GM20000 (cell line): ENCODE measurements at places on chromosomes 4 and X.

DNA sequence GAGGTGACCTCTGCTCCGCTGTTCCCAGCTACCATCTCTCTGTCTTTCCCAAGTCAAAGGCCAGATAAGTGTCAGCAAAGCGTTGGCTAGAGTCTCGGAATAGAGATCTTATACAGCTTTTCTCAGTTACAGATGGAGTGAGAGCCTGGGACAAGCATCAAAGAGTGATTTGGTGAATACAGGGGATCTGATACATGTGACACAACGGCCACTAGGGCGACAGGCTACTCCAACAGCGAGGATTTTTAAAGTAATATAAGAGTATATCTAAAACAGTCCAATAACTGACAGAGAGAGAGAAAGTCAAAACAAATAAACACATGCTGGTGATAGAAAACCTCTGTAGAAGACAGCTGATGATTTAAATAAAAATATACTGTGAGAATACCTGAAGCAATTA lies 433.1 kb upstream of the SMIM31 start:
- DNase-seq, result no peak

DNA sequence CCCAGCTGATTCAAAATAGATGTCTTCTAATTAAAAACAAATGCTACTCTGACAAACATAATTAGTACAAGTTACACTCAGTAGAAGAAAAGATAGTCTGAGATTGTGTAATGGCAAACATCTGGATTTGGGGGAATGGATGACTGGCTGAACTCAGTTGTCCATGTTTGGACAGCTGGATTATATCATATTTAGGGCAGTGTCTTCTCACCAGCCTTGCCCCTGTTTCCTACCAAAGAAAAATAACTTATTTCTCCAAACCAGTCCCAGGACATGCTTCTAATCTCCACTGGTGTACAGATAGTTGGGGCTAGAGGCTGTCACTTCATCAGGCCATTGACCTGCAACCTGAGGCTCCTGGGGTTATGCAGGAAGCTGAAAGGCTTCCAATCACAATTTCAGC lies 237.3 kb downstream of the USP46 start:
- DNase-seq, result no peak

DNA sequence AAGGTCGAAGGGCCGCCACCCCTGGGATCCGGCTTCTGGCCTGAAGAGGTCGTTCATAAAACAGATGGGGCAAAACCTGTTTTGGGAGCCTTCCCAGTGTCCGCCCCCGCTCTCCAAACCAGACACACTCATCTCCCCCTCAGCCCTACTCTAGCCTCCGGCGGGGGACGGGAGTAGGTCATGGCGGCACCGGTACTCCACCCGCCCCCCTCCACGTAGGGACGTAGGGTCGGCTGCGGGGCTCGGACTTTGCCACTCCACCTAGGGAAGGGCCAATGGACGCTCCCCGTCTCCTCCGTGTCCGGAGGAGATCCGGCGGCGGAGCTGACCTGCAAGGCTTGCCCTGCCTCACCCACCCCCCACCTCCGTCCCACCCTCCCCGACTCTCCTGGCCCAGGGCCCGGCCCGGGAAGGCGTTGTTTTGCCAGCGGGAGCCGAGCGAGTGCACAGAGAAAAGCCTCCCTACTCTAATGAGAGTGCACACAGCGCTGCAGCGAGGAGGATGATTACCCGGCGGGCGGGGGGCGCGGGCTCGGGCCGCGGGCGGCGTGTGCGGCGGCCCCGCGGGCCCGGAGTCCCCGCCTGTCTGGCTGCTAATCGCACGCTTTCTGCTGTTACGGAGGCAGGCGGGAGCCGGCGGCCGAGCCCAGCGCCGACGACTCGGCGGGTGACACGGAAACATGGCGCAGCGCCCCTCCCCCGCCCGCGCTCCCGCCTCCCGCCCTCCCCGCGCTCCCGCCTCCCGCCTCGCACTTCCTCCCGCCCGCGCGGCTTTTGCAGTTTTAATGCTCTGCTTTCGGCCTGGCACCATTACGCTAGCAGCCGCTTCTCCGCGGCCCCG lies 8.3 kb upstream of the BCOR start:
- DNase-seq, result peak; percentile 75

- DNase-seq, result peak; percentile 7
Measured at GRCh38 chrX:13937370-13938050, 92.2 kb downstream of the GEMIN8 start.

DNA sequence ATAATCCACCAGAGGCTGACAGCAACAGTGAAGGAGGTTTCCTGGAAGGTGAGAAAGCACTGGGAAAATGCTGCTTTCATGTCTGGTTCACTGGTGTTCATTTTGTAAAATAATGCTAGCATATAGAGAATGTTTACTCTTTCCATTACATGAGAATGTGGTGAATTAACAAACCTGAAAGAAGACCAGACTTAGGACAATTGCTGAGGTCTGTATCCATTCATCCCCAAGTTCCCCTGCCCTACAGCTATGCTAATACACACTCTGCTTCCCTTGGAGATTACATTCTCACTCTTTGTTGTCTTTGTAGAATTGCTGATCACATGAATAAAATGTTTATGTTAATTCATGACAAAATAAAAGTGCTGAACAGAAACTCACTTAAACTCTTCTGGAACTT lies 99.5 kb downstream of the ARHGAP6 start:
- DNase-seq, result no peak

DNA sequence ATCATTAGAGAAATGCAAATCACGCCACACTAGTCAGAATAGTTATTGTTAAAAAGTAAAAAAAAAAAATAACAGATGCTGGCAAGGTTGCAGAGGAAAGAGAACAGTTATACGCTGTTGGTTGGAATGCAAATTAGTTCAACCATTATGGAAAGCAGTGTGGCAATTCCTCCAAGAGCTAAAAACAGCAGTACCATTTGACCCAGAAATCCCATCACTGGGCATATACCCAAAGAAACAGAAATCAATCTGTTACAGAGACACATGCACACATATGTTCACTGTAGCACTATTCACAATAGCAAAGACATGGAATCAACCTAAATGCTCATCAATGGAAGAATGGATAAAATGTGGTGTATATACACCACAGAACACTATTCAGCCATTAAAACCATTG lies 388.7 kb upstream of the FMR1 start:
- no peak for DNase-seq

- no peak for DNase-seq
Measured at GRCh38 chr4:158333820-158334219, 123.5 kb downstream of the TMEM144 start.

DNA sequence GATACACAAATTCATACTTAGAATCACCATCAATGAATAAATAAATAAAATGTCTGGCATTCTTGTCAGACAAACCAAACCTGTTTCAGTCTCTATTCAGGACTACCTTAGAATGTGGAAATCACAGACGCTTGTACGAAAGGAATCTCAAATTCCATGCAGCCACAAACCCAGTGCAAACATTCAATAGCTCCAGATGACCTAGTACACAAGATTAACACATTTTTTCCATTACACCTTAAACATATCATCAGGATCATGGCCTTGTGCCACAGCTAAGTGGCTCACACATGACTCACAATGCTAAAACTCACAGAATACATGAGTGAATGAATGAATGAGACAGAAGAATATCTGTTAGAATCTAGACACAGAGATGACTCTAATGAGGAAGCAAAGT lies 134.2 kb downstream of the PWWP3B start:
- no peak for DNase-seq

- DNase-seq, result no peak
Measured at GRCh38 chr4:16492872-16493271, 266.6 kb upstream of the TAPT1 start.

GRCh38 chrX:40096395-40097091 lies 1.2 kb downstream of the BCOR start:
- peak; percentile 63 for DNase-seq

GRCh38 chrX:39922926-39923325 lies 174.8 kb downstream of the BCOR start:
- no peak for DNase-seq

- DNase-seq, result no peak
Measured at GRCh38 chrX:2632533-2633504, 58.3 kb upstream of the CD99 start.

- DNase-seq, result no peak
Measured at GRCh38 chr4:19748519-19749479, 502.9 kb upstream of the SLIT2 start.

DNA sequence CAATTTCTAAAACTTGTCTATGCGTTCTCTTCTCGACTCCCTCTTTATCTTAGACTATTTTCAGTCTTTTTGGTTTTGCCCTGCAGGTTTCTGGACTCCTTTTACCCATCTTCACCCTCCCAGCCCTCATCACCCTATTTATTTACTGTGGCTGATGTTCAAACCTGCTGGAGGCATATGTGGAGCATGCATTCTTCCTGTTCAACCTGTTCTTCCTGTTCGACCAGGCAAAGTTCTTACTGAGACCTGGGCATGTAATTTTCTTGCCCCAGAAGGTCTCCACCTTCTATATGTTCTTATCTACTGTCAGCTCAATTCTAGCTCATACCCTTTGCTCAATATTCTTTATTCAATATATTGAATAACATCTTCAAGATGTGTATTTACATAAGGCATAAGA lies 69.4 kb upstream of the AGA start:
- no peak for DNase-seq

DNA sequence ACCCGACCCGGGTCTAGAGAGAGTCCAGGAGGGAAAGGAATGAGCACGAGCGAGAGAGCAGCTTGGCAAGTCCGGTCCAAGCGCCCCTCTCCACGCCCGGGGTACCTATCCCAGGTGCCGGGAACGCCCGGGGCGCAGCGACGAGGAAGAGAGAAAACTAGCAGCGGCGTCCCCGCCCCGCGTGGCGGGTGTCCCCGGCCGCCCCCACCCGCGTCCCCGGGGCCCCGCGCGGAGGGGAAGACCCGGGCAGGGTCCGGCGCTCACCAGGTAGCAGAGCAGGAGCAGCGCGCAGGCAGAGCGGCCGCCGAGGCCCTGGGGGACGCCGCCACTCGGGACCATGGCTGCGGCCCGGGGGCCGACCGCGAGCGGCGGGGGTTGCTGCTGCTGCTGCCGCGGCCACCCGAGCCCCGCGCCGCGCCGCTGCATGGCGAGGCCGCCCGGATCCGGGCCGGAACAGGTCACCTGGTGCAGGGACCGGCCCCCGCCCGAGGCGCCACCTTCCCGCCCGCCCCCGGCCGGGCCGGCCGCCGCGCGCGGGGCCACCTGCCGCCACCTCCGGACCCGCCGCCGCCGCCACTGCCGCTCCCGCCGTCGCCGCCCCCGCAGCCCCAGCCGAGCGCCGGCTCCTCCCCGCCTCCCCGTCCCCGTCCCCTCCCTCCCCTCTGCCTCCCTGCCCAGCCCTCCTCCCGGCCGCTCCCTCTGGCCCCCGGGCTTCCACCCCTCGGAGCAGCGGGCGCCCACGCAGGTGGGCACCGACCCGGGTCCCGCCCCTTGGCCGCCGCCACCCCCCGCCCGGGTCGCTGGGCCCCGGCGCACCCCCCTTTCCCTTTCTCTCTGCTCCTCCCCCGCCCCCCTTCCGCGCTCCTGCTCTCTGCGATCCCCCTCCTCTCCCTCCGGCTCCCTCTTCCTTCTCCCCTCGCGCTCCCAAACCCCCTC lies at the start of gene SEL1L3:
Gene SEL1L3 (minus strand): TSS at position 578 of the 936 bp plus-strand sequence. CDS start 152 bp downstream, at position 426.
- peak; percentile 92 for DNase-seq

DNA sequence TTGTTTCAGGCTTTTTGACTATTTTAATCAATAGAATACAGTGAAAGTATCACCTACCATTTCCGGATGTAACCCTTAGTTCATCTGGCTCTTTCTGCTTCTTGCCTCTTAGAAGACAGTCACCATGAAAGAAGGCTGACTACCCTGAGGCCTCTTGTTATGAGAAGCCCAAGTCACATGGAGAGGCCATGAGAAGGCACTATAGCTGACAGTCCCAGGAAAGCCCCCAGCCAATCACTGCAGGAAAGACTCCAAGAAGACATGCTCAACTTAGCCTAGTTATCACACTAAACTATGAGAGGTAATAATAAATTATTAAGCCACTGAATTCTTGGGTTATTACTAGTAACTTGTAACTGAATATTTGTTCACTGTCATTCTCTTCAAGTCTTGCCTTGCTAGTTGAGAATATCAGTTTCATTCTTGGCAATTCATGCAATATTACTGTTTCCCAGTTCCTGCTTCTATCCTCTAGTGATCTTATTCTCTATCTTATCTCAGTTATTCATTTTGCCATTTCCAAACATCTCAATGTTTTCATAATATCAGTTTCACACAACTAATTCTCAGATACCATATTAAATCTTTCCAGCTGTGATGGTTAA lies 57.1 kb upstream of the GUCY1A1 start:
- no peak for DNase-seq
